Stimulated activated CD8-positive, alpha-beta memory T cell treated with anti-CD3 and anti-CD28 coated beads, Interleukin-15, amount 100 ng/mL, for 1 hour (primary cell): ENCODE measurements at places on chromosomes 1 and 21.

DNA sequence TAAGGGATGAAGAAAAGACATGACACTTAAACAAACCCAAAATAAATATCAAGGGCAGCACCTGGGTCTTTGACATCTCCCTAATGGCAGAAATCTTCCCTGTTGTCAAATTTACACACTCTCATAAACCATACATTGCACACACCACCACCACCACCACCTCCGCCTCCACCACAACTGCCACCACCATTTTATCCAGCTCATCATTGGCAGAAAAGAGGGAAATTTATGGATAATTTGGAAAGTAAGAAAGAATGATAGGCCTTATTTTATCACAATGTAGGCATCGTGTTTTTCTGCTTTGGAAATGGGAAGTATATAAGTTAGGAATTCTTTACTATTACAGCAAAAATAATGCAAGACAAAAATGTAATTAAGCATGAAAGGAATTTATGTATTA is 27.3 kb upstream of the RGS13 start:
- no peak for DNase-seq

- DNase-seq, result no peak
Measured at GRCh38 chr1:181557313-181557712, 74.0 kb downstream of the CACNA1E start.

- DNase-seq, result no peak
Measured at GRCh38 chr1:233909195-233909594, 4.7 kb downstream of the SLC35F3 start.

DNA sequence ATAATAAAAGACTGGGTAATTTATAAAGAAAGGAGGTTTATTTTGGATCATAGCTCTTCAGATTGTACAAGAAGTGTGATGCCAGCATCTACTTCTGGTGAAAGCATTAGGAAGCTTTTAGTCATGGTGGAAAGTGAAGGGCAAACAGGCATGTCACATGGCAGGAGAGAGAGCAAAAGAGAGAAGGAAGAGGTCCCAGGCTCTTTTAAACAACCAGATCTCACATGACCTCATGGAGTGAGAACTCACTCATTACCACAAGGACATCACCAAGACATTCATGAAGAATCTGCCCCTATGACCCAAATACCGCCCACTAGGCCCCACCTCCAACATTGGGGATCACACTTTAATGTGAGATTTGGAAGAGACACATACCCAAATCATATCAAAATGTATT is 10.0 kb downstream of the RPTN start:
- no peak for DNase-seq

GRCh38 chr21:38489729-38490128 is 8.5 kb downstream of the ERG start:
- DNase-seq, result no peak
